Regular cardiac myocyte (primary cell): ENCODE measurements at places on chromosomes 16 and 17. TPM values are rescaled to one million over a fixed set of nuclear protein-coding genes. Genes with fewer than 3 reads are reported as not detected.

TP53TG3C gene
- 0.19 and 1.4 TPM in 2 replicates for total RNA-seq

TEKT1 gene
- not detected in 2 replicates for total RNA-seq

KRTAP3-2 gene
- not detected in 2 replicates for total RNA-seq

SUPT6H gene
- total RNA-seq = 36.4 and 50.2 TPM in 2 replicates

KRTAP3-1 gene
- not detected in 2 replicates for total RNA-seq

MGAT5B gene
- total RNA-seq = 0.28 and 0.38 TPM in 2 replicates

GNG13 gene
- not detected in 2 replicates for total RNA-seq

VMP1 gene
- 200 and 253 TPM in 2 replicates for total RNA-seq

GAS7 gene
- 0.38 and 0.85 TPM in 2 replicates for total RNA-seq

NXN gene
- total RNA-seq = 2.1 and 6.5 TPM in 2 replicates

NPIPB13 gene
- total RNA-seq = 0.58 and 1.4 TPM in 2 replicates

CCL8 gene
- total RNA-seq = 0.56 TPM in 1 of 2 replicates, not detected in the other

CCL14 gene
- not detected in 2 replicates for total RNA-seq

NUP93 gene
- total RNA-seq = 40.3 and 91.1 TPM in 2 replicates

KRT28 gene
- not detected in 2 replicates for total RNA-seq

SLFN12 gene
- total RNA-seq = 41.2 and 43.1 TPM in 2 replicates

IRX5 gene
- 1.7 TPM in 2 replicates for total RNA-seq

DNAI2 gene
- total RNA-seq = not detected in 2 replicates

COG1 gene
- 15.0 and 17.5 TPM in 2 replicates for total RNA-seq

TPSAB1 gene
- not detected in 2 replicates for total RNA-seq

PDILT gene
- total RNA-seq = not detected in 2 replicates

TP53TG3 gene
- 0.28 TPM in 1 of 2 replicates, not detected in the other for total RNA-seq

NOMO2 gene
- total RNA-seq = 96.4 and 104 TPM in 2 replicates

TBC1D3I gene
- under 0.01 TPM in 1 of 2 replicates, not detected in the other for total RNA-seq

SP6 gene
- under 0.01 and 0.56 TPM in 2 replicates for total RNA-seq

FBXL19 gene
- 13.5 and 17.1 TPM in 2 replicates for total RNA-seq

CMTM2 gene
- not detected in 2 replicates for total RNA-seq

VMO1 gene
- total RNA-seq = 0.38 TPM in 1 of 2 replicates, not detected in the other

DOC2B gene
- total RNA-seq = 0.19 and 0.56 TPM in 2 replicates

SCGB1C2 gene
- not detected in 2 replicates for total RNA-seq
